ENCODE measurements at places on chromosomes 7 and 10. TPM values are rescaled to one million over a fixed set of nuclear protein-coding genes. Genes with fewer than 3 reads are reported as not detected.

- DNase-seq = no peak
Observed at GRCh38 chr7:151508991-151509390, 10.7 kb downstream of the RHEB start.

- DNase-seq = no peak
Observed at GRCh38 chr7:130286881-130287280, 6.1 kb upstream of the CPA4 start.

The PLEKHS1 gene
- not detected for total RNA-seq

- DNase-seq = no peak
Observed at GRCh38 chr10:85642082-85642420, 724.5 kb downstream of the GRID1 start.
